ENCODE measurements at places on chromosomes 12 and 14.

DNA sequence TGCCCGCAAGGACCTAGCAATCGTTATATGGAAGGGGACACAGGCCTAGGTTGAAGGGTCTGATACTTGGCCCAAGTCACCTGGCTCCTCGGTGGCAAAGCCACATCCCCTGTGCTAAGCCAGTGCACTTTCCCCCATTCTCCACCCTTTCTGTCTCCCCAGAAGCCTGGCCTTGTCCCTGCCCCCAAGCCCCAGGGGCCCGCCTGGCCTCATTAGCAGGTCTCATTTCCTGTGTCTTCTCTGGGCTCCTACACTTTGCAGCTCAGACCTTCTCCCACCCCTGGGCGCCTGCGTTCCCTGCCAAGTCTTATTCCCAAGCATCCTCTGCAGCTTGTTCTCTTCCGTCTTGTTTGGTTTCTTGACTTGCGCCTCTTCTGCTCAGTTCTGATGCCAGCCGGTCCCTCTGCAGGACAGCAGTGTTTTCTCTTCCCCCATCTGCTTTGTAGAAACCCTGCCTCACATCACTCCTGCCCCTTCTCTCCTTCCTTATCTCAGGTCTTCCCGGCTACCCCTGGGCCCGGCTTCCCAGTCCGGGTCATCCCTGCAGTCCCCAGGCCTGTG, 66.7 kb downstream of the SLC24A4 start:
- DNase-seq = no peak

DNA sequence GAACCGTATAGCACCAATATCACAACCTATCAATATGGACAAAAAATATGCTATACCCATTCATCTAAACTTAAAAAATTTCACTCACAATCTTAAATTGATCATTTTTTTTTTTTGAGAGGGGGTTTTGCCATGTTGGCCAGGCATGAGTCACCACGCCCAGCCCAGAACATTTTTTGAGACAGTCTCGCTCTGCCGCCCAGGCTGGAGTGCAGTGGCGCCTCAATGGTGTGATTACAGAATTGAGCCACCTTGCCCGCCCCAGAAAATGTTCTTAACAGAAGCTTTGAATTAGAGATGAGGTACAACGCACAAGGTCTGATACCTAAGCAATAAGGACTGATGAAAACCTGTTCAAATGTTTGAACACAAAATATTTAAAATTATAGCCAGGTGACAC, 15.8 kb upstream of the ATP5F1B start:
- no peak for DNase-seq

DNA sequence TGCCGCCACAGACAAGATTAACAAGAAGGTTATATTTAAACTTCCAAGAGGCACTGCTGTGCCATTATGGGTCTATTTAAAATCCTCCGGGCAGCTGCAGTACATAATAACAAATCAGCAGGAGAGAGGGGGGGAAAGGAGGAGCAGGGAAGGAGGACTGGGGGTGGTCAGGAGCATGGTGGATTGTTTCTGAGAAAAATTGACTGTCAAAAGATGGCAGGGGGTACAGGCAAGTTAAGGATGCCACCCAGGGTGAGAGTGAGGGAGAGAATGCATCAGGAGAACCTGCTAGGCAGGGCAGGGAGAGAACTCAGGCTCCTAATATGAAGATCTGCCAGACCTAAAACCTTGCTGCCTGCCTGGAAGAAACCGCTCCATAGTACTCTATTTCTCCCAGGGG, 181.8 kb downstream of the GRIN2B start:
- DNase-seq = no peak

GRCh38 chr12:89988188-89988915, 279.7 kb upstream of the ATP2B1 start:
- DNase-seq = no peak

GRCh38 chr14:49946320-49947141, 53.6 kb downstream of the ARF6 start:
- no peak for DNase-seq

DNA sequence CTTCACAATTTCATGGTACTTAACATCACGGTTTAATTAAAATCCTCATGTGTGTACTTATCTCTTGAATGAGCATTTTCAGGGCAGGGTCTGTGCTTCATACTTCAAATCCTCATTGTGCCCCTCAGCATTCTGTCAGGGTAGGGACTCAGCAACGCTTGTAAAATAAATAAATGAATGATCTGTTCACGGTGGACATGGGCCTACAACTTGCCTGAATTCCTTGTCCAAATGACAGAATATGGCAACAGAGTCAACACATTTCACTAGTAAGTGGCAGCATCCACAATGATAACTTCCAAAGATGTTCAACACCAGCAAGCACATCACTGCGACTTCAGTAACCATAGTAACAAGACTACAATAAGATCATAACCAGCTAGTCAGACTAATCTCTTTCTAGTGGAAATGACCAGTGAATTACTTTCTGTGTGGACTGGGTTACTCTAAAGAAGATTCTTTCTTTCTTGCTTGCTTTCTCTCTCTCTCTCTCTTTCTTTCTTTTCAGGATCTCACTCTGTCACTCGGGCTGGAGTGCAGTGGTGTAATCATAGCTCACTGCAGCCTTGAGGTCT, 14.5 kb upstream of the GNPTAB start:
- DNase-seq = no peak

- DNase-seq = no peak
Measured at GRCh38 chr12:67447180-67447579, 178.0 kb downstream of the CAND1 start.

- no peak for DNase-seq
Measured at GRCh38 chr12:97097734-97098133, 190.7 kb downstream of the NEDD1 start.

DNA sequence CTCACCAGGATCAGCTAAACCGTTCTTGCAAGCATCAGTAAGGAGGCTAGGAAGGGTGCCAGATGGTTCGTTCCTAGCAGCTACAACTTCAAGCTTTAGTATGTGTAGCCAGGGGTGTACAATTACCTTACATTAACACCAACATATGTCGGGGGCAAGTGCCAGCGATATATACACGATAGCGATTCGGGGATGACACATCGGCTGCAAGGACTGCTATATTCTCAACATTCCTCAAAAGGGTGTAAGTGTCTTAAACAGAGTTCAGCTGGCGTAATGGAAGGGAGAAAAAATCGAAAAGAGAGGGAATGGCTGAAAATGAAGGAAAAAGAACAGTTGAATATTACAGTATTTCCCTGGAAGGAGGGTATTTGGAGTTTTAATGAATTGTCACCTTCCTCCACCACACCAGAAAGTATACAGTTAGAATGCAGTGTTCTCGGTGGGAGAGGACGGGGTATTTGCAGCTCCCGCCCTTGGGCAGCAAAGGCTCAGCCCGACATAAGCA, 545 bp downstream of the LIMA1 start:
- no peak for DNase-seq

DNA sequence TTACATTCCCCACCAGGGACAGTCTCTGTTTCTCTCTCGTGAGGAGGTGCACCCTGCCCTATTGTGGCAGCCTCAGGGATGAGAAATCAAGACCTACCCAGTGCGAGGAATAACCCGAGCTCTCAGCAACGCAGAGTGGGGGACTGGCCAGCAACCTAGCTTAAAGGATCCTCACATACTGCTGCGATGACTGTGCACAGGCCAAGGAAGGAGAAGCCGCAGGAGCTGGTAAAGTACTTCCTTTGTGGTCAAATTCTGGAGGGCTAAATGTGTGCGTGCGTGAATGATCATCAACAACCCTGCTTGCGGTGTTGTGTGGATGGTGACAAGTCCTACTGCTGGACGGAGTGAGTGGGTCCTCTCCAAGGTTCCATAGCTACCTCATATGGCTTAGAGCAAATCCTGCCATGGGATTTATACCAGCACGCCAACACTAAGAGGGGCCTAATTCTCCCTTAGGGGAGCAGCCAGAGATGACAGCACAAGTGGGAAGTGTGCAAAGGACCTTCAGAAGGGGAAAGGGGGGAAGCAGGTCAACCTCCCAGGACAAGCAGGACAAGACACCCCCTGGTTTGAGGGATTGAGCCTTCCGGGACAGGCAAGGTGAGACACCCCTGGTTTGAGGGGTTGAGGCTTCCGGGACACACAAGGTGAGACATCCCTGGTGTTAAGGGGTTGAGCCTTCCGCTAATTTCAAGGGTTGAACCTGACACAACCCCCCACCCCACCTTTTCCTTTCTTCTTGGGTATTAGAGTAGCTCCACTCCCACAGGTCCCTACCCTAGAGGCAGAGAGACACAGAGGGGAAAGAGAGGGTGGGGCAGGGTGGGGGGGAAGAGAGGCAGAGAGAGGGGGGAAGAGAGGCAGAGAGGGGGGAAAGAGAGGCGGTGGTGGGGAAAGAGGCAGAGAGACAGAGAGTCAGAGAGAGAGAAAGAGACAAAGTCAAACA, 58.8 kb upstream of the AP4S1 start:
- DNase-seq = no peak

DNA sequence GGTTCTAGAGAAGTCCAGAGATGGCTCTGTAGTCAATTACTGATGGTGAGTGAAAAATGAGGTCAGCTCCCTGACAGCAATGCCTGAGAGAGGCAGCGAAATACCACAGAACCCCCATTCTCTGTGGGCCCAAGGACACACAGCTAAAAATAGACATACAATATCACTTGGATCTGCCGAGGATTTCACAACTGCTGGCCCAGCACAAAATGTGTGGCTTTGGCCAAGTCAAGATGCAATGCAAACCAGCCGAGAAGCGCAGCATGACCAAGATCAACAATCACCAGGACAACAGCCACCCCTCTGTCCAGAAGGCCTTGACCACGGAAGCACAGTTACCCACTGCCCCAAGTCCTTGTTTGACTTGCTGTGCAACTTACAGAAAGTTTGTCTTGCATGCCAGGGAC, 52.2 kb downstream of the CKAP4 start:
- no peak for DNase-seq

DNA sequence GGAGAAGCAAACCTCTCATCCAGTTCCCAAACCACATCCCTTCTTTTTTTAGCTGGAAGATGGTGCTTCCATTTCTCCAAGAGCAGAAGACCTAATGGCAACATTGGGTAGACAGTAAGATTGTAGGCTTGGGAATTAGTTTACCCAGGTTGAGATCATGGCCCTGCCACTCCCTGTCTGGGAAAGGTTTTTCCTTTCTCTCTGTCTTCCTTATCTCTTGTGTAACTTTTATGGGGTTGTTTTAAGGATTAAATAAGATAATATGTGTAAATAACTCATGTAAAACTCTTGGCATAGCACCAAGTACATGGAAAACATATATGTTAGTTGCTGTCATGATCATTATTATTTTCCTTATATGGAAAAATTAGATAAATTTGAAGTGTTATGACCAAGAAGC, 23.2 kb upstream of the PSMA6 start:
- DNase-seq = no peak

GRCh38 chr12:131438881-131439280, 272.0 kb upstream of the SFSWAP start:
- no peak for DNase-seq

DNA sequence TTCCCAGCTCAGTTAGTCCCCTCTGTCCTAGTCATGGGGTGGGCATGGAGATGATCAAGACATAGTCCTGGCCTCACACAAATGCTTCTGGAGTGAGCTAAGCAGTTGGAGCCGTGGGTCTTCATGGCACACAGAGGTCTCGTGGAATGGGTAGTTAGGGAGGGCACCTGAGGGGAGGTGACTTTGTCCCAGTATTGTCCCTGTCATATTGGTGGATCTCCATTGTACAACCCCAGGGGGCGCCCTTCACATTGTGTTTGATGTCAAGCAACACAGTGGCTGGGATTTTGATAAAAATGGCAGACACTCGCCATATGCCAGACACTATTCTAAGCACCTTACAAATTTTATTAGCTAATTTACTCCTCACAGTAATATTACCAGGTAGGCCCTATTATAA, 175.4 kb upstream of the LHX5 start:
- DNase-seq = peak; percentile 15

DNA sequence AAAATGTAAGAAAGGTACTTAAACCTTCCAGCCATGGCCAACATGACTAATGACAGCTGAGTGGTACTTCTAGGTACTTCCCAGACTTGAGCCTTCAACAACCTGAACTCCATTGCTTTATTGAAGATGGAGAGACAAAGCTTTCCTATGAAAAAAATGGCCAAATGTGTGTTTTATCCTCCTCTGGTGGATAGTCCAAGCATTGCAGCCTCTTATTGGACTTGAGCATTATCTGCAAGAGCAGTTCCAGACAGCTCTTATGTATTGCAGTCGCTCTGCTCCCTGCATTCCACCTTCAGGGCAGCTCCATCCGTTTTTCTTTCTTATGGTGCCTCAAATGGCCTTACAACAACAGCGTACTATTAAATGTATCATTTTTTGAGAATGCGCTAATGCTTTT, 588.2 kb downstream of the NRXN3 start:
- DNase-seq = peak; percentile 53

- no peak for DNase-seq
Measured at GRCh38 chr14:41505491-41505890, 101.2 kb upstream of the LRFN5 start.

GRCh38 chr12:114749065-114749464, 65.1 kb upstream of the TBX3 start:
- DNase-seq = no peak

GRCh38 chr14:28754209-28754985, 12.2 kb upstream of the FOXG1 start:
- DNase-seq = peak; percentile 49

GRCh38 chr12:105935981-105936380, 202.8 kb downstream of the NUAK1 start:
- DNase-seq = no peak

DNA sequence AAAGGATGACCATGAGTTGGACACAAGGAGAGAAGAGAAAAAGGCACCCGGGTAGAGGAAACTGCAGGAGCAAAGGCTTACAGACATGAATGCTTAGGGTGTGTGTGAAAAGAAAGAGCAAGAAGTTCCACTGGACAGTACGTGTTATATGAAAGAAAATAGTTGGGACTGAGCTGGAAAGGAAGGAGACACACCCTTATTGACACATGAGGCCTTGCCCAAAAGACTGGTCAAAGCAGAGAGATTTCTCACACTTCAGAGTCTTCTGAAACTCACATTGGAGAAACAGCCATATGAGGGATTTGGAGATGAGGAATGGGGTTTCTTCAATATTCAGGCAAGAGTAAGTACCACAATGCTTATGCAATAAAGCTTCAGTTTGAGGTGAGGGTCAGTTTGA, 56.0 kb downstream of the TTC9 start:
- no peak for DNase-seq

- DNase-seq = no peak
Measured at GRCh38 chr12:58341791-58342190, 400.4 kb downstream of the ATP23 start.

DNA sequence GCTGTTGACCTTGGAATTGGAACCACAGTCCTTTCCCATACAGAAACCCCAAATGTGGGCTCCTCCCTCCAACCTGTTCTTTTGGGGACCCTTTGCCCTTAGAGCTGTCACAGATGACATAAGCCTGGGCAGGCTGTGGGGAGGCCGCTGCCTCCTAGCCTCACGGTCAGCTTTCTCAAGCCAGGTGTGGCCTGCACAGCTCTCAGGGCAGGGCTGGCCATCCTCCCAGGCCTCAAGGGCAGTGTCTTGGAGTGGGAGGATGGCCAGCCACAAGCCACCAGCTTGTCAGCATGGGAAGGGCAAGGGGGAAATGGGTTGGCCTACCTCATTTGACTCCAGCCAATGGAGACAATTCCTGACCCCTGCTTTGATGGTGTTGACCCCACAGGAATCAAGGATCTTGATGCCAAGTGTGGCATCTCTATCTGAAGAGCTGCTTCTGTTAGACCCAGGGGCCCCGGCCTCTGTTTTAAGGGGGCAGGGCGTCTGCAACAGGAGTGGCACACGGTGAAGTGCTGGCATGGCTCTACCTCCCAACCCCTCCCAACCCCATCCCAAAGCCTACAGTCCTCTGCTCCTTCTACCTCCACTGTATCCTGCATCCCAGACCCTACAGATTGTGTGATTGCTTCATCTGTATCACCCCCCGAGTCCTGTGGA, 11.5 kb downstream of the CBLN3 start:
- no peak for DNase-seq

- no peak for DNase-seq
Measured at GRCh38 chr12:90301561-90302133, 593.0 kb upstream of the ATP2B1 start.
